NB4 (cell line): ENCODE measurements at places on chromosomes 2 and 18.

- DNase-seq: no peak
These were observed 11.3 kb downstream of the TMEM247 start for GRCh38 chr2:46490521-46491141.

- no peak for DNase-seq
These were observed 34.1 kb upstream of the FAP start for GRCh38 chr2:162277381-162277780.

DNA sequence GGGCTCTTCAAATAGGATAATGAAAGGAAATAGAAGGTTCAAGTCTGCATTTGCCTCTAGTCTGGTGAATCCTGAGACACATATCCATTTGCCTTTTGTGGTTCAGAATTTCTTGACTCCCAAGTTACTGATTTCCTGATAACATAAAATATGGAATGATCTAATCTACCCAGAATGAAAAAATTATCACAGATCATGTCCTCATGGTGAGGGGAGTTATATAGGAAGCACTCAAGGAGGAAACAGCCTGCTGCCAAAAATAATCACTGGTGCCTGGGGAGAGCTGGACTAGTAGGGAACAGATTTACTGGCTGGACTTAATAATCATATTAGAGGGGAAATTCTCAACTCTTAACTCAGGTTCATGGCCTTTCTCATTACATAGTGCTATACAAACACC lies 95.5 kb upstream of the STK17B start:
- peak; percentile 30 for DNase-seq

DNA sequence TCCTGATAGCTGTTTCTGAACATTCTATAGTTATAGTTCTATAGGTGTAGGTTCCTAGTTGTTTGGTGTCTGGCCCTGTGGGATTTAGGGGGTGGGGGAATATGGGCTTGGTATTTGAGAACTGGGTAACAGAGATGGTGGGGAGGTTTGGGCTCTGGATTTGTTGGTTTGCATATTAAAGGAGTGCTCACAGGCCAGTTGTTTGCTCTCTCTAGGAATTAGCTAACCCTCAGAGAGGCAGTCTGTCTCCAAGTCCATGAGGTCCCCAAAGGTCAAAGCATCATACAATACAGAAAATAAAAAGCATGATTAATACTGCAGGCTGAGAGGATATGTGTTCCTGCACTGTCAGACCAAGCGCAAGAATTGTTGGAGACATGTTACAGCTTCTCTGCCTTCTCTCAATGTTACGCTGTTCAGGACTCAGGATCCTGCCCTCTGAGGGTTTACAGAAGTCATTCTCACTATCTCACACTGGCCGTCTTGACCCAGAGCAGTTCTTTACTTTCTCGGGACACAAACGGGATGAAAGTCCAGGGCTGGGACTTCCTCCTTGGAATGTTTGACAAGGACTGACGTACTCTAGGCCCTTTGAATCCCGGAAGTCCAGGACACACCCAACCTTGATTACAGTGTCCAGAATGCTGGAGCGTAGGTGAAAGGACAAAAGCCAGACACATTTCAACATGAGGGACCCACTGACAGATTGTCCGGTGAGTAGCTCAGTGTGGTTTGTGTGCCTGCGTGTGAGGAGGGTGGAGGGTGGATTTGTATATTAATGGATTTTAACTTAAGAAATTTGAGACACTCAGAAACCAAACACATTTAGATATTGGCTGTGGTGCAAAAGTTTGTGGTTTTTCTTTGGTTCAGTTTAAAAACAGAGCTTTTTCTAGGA lies at the start of gene NOSTRIN:
NOSTRIN (plus strand) TSS at position 677 of the 898 bp plus-strand sequence; CDS start at position 687, 10 bp downstream.
- DNase-seq: no peak

DNA sequence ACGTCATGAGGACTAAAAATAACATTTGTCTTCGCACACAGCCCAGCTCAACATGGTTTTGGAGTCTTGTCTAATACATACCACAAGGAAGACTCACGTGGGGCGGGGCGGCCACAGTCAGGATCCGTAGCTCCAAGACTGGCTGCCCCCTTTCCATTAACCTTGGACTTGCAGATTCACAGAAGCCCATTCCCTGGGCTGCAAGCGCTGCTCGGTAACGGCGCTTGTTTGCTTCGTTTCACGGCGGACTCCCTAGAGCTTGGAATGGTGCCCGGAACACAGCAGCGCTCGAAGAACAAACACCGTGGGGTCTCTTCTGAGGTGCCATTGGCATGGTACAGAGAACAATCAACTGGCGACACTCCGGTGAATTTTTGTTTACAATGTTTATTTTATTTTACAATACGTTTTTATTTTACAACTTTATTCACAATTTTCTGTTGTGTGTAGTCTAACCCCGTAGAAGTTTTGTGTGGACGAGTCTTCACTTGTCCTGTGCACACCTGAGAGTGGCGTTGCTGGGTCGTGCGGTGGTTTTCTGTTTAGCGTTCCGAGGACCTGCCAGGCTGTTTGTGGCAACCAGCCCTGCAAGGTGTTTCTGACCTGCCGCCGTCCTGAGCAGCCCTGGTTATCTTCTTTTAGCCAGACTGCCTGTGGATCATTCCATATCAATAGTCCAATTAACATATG lies 126.5 kb downstream of the GALR1 start:
- DNase-seq: no peak

DNA sequence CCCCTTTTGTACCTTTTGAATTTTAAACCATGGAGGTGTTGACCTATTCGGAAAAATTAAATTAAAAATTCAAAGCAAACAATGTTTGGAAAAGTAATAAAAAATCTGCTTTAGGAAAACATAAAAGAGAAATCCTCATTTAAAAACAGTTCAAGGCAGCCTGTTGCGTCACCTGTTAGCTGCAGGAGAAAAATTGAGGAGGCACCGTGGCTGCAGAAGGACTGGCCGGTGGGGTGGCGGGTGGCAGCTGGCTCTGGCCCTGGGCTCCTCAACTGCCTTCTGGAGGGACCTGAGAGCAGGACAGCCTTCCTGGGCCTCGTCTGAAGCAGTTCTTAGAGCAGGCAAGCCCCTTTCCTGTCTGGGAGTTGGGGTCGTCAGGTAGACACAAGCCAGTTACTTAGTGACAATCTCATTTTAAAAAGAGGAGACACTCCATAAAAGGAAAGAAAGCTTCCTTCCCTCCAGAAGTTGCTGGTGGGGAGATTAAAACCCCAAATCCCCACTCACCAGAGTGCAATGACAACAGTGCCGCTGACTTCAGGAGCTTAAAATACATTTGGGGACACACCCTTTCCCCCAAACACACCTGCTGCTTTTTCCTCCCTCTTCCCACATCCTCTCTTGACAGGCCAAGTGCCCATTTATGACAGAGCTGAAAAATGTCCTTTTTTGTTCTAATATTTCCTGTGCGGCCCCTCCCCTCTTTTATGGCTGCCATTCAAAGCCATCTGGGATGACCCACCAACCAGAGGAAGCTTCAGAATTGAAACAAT lies 9.7 kb downstream of the ZBTB7C start:
- DNase-seq: no peak

GRCh38 chr2:146917431-146918042 lies 927.3 kb upstream of the ACVR2A start:
- no peak for DNase-seq

GRCh38 chr2:222864296-222864695 lies 3.5 kb downstream of the ACSL3 start:
- DNase-seq: peak; percentile 56
